ENCODE measurements at places on chromosomes 5 and 9.
A peak's percentile ranks its signal among the peaks of the same experiment; 100 is the strongest.

GRCh38 chr5:40495237-40495635 is 184.5 kb upstream of the PTGER4 start:
- no peak for DNase-seq

DNA sequence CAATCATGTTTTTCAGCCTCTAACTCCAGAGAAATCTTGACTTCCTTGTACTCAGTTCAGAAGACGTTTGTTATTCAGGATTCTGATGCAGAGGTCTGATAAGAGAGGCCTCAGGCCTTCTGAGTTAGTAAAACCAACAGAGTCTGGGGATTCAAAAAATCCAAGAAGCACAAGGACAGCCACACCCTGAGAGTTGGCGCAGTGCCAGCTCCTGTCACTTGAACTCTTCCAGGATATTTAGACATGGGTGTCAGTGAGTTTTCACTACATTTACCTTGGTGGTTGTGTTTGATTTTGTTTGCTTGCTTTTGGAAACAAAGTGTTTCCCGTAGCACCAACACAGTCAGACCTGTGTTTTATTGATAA is 41.6 kb upstream of the PDE8B start:
- DNase-seq: no peak

DNA sequence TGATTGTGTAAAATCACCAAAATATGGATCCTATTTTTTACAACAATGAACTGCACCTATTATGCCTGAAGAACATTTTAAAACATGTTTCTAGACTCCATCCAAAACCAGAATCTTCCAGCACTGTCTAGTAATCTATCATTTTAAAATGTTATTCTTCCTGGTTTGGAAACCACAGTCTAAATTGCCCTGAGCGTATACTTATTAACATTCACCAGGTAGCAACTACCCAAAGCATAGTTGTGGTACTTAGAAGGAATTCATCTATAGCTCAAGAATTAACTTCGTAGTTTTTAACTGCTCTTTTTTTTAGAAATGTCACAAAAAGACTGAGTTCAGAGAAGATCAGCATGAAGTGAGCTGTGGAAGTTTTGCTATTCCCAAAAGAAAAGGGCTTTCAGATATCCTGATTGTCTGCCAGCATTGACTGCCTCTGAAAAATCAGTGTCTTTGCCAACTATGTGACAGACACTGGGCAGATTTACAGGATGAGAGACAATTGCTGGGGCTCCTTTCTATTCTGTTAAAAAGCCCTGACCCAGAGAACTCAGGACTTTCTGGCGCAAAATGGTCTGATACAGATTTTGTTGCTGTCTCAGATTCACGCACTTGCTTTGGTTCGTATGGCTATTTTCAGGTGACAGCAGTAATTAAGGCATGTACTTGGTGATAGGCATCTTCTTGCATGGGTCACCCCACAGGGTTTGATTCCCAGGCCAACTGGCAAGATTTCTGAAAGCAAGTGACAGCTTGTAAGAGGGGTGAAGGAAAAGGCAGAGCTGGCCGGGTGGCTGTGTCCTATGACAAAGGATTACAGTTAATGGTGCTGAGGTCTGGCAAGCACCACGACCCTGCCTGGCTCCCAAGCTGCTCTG is 152.5 kb upstream of the RAI14 start:
- DNase-seq: no peak

GRCh38 chr9:69619233-69619632 is 52.9 kb downstream of the APBA1 start:
- no peak for DNase-seq

- DNase-seq: no peak
Observed at GRCh38 chr5:176687881-176688280, 40.6 kb downstream of the TSPAN17 start.

- no peak for DNase-seq
Observed at GRCh38 chr5:173598686-173599085, 17.8 kb downstream of the BOD1 start.

- DNase-seq: no peak
Observed at GRCh38 chr5:74382987-74383593, 257.4 kb downstream of the ENC1 start.

DNA sequence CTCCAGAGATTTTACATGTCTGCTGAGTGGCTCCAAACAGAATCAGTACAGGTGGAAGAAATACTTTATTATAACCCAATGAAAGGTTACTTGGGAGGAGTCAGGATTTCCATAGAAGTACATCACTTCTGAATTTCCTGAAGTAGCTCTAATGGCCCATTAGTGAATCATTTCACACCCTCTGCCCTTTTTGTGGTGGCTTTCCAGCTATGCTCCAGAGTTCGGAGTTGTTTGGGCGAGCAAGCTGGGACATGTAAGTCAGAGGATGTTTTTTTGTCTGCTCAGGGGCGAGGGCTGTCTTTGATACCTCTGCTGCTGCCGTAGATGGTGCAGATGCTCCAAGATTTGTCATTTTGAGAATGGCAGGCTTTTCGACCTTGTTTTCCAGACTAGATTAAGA is 226.1 kb downstream of the GOLPH3 start:
- no peak for DNase-seq

DNA sequence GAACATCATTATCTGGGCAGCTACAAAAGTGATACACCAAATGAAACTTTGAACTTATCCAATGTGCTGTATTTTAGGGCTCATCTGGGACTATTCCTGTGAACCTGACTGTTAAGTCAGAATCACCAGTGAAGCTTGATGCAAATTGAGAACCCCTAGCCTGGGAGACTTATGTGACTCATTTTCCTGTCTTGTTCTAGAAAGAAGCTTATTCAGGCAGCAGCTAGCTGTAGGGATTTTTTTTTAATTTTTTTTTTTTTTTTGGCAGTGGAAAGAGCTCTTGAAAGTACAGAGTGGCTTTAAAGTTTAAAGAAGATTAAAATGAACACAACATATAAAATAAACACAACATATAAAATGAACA is 81.1 kb upstream of the TNFAIP8 start:
- DNase-seq: no peak

DNA sequence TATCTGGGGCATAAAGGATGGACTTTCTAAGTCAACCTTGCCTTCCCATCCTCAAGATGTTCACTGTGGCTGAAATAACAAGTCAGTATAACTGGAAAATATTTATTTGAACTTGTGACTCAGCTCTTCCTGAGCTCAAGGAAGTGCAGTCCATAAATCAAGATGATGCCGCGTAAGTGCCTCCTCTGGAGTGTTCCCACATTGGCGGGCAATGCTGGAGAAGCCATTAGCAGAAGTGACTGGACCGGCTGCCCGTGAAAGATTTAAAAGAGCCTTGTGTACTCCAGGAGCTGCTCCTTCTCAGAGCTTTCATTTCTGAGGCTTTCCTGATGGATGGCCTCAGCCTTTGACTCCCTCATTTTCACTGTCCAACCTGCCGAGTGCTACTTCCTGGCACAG is 17.4 kb downstream of the TMOD1 start:
- DNase-seq: no peak

GRCh38 chr5:176561259-176561658 is 12.1 kb downstream of the CDHR2 start:
- DNase-seq: no peak

DNA sequence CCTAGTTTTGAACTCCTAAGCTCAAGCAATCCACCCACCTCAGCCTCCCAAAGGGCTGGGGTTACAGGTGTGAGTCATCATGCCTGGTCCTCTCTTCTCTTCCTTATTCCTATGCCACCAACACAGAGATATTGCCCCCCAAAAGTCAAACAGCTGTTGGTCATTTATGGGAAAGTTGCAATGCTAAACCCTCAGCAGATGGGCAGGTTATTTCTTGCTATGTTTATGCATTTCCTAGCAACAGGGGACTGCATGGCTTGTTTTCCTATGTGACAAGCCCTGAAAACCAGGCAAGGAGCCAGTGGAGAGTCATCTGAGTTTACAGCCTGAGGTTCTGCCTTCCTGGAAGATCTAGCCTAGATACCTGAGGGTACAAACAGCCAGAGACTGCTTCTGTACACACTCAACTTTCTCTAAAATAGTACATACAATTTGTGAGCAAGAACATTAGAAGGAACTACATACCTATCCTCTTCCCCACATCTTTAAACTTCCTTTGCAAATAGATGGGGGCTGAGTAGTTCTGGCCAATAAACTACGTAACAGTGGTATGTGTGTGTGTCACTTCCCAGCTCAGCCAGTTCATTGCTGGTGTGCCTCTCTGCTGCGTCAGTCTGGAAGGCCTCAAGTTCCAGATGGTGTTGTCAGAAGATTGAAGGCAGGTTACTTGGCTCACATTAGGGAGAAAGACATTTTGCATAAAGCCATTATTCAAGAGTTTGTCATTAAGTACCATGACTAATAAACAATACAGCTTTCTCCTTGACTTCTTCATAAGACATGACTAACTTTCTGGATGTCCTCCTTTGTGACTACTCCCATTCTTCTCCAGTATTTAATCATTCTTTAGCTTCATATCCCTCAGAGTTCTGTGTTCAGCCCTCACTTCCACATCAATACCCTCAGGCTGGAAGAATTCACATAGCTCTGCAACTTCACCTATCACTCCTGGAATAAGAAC is 65.3 kb downstream of the CSNK1A1 start:
- no peak for DNase-seq

DNA sequence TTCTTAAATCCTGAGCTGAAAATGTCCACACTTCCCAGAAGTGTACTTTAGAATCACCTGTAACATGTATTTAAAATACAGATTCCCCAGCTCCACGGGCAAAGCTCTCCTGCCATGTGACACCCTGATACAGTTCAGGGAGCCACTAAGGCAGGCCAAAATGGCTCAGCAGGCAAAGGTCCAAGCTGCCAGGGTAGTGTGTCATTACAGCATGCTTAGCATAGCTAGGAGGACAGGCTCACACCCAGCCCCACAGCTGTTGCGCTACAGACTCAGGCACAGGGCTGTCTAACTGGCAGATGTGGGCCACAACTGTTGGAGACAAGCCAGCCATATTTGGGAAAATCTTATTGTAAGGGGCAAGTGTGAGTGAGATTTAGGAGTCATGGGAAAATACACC is 73.0 kb downstream of the C9orf85 start:
- DNase-seq: no peak

DNA sequence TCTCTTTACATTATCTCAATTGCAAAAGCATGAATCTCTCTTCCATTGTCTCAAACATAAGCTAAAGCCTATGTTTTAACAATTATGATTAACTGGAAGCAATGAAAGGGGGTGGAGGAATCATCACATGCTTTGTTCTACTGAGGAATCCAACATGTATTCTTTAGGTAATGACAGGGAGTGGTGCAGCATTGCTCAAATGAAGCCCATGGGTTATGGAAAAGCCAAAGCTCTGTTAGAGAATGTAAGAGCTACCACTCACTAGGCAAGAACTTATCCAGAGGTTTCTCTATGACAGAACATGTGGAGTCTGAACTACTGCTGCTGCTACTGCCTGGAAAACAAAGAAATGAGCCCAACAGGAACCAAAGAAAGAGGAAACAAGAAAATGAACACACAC is 28.7 kb downstream of the KIF3A start:
- no peak for DNase-seq

- DNase-seq: no peak
Observed at GRCh38 chr9:21479152-21479702, 2.9 kb downstream of the IFNE start.

DNA sequence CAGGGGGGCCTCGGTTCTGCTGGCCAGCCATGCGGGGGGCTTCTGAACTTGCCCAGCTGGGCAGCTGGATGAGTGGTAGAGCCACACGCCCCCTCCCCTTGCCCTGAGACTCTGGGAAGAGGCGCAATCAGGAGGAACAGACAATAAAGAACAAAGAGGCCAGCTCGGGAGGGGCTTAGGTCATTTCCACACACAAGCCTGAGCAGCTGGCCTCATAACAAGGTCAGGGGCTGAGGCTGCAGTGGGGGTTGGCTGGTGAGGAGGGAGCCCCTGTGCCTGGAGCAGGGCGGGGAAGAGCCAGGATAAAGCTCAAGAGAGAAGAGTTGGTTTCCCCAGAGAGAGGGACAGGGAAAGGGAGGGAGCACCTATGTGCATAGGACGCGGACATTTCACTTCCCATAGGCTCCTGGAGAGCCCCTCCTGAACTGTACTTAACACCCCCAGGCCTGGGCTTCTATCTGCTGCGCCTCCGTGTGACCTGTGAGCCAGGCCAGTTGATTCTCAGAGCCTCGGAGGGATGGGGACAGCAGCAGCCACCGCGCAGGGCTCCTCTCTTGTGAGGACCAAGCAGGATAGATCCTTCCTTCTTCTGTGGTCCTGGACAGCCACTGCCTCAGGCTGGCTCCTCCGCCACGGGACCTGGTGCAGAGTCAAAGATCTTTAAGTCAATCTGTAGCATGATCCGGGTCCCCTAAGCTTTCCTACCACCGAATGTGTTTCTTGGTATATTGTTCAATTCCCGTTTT is 75.3 kb upstream of the GGTA1 start:
- DNase-seq: no peak

DNA sequence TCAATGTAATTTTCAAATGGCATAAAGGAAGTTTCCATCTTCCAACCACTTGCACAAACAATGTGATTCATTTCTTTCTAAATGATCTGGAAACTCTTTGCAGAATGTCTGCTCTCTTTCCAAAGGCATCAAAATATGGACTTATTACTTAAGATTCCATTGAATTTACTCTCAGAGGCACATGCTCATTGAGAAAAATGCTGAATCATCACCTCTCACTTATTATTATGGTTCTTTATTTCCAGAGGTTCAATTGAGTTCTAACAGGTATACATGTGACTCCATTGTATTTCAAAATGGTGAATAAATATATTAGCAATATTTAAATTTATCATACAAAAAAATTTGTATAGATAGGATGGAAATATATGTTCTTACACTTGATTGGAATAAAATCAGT is 1140.6 kb downstream of the EFNA5 start:
- DNase-seq: no peak

- DNase-seq: no peak
Observed at GRCh38 chr9:28967226-28967625, 1393.9 kb upstream of the C9orf72 start.

- DNase-seq: no peak
Observed at GRCh38 chr5:81305785-81306184, 4.4 kb downstream of the ZCCHC9 start.

- DNase-seq: no peak
Observed at GRCh38 chr9:86594724-86595123, 240.5 kb upstream of the TUT7 start.

GRCh38 chr5:36681711-36682110 is 75.3 kb downstream of the SLC1A3 start:
- DNase-seq: no peak

- DNase-seq: no peak
Observed at GRCh38 chr5:139835656-139836055, 40.0 kb downstream of the PSD2 start.

DNA sequence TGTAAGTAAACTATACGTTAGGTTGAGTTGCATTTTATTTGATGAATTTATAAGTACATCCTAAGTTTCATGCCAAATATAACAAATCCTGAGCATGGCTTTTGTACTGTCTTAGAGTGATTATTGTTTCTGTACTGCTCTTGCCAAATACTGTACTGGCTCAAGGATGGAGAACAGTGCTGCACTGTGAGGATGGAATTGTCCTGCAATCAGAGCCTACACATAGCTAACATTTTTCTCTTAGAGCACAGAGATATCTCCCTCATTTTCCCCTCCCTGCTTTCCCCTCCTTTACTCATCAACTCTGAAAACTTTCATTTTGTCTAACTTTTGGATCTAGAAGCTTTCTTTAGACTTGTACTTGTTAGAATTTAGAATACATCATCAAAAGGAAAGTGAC is 28.3 kb downstream of the LRRC70 start:
- DNase-seq: no peak

GRCh38 chr9:125189011-125189360 is 617 bp downstream of the PPP6C start:
- peak; percentile 8 for DNase-seq

- no peak for DNase-seq
Observed at GRCh38 chr5:93591323-93591945, 8.4 kb downstream of the NR2F1 start.

Measured in activated CD4-positive, CD25-positive, alpha-beta regulatory T cell (primary cell).